Forelimb muscle (tissue), 1 donor: ENCODE measurements at places on chromosomes 1 and 21.

- DNase-seq: no peak
Measured at GRCh38 chr1:20185834-20186782, at the start of the genes PLA2G2C and UBXN10. Gene PLA2G2C (minus strand): TSS chr1:20186518. CDS start chr1:20177363, 9,155 bp downstream. Gene UBXN10 (plus strand): TSS chr1:20186096. CDS start chr1:20190562, 4,466 bp downstream.

- no peak for DNase-seq
Measured at GRCh38 chr1:174946031-174946430, 53.7 kb upstream of the CACYBP start.

DNA sequence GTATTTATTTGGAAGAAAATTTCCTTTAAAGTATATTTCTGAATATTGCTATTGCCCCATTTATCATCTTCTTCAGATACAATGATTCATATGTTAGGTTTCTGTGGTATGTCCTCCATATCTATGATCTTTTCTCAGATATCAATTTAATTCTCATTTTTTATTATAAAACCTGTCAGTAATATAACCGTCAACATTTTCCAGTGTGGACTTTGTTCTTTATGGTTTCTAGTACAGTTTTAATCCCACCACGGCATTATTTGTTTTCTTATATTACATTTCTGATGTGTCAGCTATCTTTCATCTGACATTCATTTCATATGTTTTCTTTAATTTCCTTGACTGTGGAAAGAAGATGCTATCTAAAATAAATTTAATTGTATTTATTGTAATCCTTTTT, 97.9 kb downstream of the PLPPR5 start:
- no peak for DNase-seq

DNA sequence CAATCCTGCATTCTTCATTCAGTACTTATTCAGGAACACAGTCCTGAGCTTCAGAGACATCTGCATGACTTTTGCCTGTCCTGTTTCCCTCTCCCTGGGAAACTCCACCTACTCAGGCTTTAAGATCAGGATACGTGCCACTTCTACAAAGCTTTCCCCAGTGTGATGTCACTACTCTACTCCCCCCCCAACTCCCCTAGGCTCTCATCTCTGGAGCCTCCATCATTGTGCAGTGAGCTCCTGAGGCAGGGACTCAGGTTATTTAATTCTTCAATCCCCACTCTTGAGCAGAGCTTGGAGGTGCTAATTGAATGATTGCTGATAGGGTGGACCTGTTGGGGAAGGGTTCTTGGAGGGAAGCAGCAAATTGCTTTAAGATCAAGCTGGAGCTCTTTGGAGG, 1.2 kb downstream of the NT5C1A start:
- DNase-seq: no peak

DNA sequence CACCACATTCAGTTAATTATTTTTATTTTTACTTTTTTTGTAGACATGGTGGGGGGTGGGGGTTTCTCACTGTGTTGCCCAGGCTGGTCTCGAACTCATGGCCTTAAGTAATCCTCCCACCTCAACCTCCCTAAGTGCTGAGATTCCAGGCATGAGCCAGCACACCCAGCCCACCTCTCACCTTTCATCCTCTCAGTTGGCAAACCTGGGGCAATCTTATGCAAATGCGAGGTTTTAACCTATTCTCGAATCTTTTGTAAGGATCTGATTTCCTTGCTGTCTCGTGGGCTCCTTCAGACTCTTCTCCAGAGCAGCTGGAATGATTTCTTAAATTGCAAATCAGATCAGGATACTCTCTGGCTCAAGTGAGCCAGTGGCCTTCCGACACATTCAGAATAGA, 7.1 kb upstream of the SLC2A7 start:
- DNase-seq: no peak

- DNase-seq: no peak
Measured at GRCh38 chr1:18611311-18611710, 19.3 kb upstream of the PAX7 start.

DNA sequence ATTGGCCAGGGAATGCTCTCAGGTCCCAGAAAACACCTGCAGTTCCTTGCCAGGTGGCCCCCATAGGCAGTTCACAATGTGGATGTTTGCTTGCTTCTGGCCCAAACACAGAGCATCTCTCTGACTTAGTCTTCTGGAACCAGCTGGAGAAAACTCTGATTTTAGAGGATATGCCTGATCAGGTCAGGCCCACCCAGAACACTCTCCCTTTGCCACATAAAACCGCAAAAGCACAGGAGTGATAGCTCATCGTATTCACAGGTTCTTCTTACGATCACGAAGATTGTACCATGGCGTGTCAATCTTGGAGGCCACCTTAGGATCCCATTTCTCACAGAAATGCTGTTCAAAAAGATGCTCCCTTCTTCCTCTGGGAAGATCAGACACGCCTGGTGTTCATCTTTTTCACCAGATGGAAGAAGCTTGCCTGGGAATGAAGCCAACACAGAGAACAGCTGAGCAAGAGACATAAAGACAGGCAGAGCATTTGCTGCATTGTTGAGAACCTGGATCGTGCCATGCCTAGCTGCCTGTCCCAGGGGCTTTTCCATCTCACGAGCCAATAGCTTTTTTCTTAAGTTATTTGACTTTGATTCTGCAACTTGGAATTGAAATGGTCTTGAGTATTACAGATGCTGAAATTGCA, 11.6 kb upstream of the CD247 start:
- DNase-seq: no peak

- no peak for DNase-seq
Measured at GRCh38 chr1:226655251-226656163, 83.6 kb downstream of the ITPKB start.

- peak; percentile 0 for DNase-seq
Measured at GRCh38 chr1:181936768-181937581, 124.5 kb downstream of the ZNF648 start.

DNA sequence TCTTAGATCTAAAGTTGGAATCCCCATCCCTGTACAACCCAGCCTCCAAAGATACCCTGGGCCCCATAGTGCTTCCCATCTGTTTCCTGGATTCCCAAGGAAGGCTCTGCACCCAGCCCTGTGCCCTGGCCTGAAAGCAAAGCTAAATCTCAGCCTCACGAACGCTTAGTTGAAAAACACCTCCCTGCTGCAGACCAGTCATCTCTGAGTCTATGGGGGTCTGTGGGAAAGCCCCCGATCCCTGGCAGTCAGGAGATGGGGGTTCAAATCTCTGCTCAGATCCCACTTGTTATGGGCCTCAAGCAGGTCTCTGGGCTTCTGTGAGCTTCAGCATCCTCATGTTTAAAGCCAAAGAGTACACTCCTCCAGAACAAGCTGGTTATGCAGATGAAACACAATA, 210.5 kb upstream of the GRIK3 start:
- no peak for DNase-seq

GRCh38 chr1:23791516-23792047, 637 bp downstream of the LYPLA2 start:
- DNase-seq: no peak

- no peak for DNase-seq
Measured at GRCh38 chr1:192435704-192436103, 118.9 kb downstream of the RGS21 start.

- DNase-seq: no peak
Measured at GRCh38 chr1:156551869-156552268, 20.5 kb downstream of the IQGAP3 start.

GRCh38 chr1:207261971-207262370, 59.5 kb upstream of the CD55 start:
- no peak for DNase-seq

DNA sequence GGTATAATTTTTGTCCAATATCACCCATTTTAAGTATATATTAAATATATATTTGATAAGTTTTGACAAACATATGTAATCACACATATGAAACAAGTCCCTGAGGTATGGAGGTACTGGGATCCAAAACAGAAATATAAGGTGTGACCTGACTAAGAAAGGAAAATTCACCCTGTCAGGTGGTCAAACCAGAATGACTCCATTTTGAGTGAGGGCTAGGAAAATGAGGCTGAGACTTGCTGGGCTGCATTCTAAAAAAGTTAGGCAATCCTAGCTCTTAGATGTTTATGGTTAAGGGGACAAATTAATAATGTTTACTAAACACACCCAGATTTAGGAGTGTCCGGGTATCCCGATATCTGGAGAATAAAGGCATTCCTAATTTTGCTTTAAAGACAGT, 11.6 kb upstream of the SLC19A2 start:
- no peak for DNase-seq

DNA sequence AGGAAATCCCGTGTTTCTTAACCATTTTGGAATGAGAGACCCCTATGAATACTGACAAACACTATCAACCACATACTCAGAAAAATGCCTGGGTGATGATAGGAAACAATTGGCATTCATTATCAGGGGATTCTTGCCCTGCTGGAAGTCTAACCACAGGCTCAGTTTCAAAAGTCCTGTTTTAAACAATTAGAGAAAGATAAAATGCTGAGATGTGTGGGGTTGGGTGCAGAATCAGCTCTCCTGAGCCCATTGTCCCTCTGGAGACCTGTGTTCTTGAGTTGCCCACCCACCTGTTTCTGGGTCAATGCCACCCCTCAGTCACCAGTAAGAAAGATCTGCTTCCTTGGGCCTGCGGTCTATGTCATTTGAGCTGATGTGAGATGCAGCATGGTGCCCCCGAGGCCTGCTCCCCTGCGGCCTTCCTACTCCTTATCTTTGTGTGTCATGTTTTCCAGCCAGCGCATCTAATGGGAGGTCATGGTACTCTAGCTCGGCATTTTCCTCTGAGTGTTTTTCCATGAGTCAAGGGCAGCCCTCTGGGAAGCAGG, 130.3 kb upstream of the PLXNA2 start:
- no peak for DNase-seq

- no peak for DNase-seq
Measured at GRCh38 chr1:240020871-240021270, 70.8 kb upstream of the FMN2 start.

GRCh38 chr1:67578397-67579020, 106.5 kb upstream of the GADD45A start:
- no peak for DNase-seq

- DNase-seq: no peak
Measured at GRCh38 chr1:44849575-44850132, 6.6 kb upstream of the PTCH2 start.

GRCh38 chr1:36920371-36920770, 113.9 kb downstream of the GRIK3 start:
- no peak for DNase-seq

DNA sequence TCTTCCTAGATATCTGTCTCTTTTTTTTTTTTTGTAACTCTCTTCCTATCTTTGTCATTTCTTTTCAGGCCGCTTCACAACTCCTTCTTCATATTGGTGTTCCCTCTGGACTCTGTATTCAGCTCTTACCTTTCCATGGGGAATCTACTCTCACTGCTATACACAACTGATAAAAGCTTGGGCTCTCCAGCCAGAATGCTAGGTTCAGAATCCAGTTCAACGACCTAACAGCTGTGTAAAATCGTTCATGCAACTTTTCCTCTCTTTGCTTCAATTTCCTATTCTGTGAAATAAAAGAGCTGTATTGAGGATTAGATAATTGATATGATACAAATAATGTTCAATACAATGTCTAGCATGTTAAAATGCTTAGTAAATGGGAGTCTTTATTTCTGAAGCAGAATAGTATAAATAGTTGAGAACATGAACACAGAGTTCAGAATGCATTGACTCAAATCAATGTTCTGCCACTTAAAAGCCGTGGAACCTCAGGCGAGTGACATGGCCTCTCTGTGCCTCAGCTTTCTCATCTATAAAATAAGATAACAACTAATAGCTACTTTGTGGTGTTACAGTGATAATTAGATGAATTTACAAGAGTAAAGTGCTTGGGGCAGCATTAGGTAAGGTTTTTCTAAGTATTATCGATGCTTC, 88.5 kb downstream of the DENND1B start:
- no peak for DNase-seq

GRCh38 chr1:234971586-234972297, 156.9 kb downstream of the TOMM20 start:
- no peak for DNase-seq

GRCh38 chr1:20981915-20982314, 194.8 kb downstream of the EIF4G3 start:
- peak; percentile 13 for DNase-seq

- no peak for DNase-seq
Measured at GRCh38 chr1:197029749-197030148, 37.3 kb downstream of the F13B start.

- no peak for DNase-seq
Measured at GRCh38 chr1:226092965-226093364, 30.4 kb downstream of the H3-3A start.

- no peak for DNase-seq
Measured at GRCh38 chr1:212621043-212621948, 12.7 kb downstream of the ATF3 start.

GRCh38 chr1:85278853-85279314, 2.5 kb upstream of the BCL10 start:
- no peak for DNase-seq

- no peak for DNase-seq
Measured at GRCh38 chr1:12448746-12449177, 169.2 kb downstream of the DHRS3 start.

DNA sequence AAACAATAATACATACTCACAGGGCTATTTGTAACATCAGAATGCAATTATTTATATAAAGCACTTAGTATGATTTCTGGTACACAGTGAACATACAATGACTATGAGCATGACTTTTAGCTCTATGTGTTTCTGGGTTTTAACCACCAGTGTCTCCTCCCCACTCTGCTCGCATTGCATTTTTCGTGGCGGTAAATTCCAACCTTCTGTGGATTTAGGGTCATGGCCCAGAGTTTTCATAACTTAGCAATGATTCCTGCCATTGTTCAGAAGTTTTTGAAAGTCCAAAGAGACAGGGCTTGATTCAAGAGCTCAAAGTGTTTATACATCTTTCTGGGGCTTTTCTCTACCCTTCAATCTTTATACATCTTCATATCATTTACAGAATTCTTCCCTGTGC, 191.3 kb downstream of the BACH1 start:
- no peak for DNase-seq

- no peak for DNase-seq
Measured at GRCh38 chr1:163959622-163960021, 599.4 kb upstream of the PBX1 start.

DNA sequence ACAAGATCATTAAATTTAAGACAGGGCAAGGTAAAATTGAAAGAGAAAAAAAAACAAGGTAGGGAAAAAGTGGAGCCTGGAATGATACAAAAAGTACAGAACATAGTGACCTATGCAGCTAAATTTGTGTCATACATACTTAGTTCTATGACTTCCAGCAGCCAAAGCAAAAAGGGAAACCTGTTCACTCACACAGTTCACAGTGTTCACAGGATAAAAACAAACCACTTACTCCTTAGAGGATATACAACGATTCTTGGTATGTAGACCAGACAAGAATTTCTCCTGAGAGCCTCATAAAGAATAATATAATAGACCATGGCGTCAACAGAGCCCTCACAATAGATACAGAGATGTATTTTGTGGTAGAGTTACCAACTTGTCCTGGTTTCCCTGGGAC, 27.5 kb downstream of the COA7 start:
- no peak for DNase-seq
